ENCODE measurements at places on chromosomes 3 and 15.

- no peak for DNase-seq
Observed at GRCh38 chr3:52774901-52775864, 2.2 kb upstream of the ITIH1 start.

DNA sequence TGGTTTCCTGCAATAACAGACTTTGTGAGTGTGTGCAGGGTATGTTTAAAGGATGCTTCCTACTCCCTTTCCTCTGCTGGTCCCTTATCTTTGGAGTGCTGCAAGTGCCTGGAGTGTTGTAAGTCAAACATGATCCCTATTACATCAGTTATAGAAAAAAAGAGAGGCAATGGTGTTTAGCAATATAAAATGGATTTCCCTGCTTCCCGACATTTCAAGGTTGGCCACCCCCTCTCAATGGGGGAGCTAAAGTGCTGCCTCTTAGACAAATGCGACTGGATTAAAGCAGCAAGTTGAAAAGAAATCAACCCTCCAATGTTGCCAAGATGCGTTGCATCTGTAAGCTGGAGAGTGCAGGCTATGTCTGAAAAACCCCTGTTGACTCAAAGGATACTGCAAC is 203.1 kb upstream of the WNT5A start:
- DNase-seq: no peak

GRCh38 chr15:84969257-84969656 is 12.4 kb upstream of the PDE8A start:
- DNase-seq: no peak

DNA sequence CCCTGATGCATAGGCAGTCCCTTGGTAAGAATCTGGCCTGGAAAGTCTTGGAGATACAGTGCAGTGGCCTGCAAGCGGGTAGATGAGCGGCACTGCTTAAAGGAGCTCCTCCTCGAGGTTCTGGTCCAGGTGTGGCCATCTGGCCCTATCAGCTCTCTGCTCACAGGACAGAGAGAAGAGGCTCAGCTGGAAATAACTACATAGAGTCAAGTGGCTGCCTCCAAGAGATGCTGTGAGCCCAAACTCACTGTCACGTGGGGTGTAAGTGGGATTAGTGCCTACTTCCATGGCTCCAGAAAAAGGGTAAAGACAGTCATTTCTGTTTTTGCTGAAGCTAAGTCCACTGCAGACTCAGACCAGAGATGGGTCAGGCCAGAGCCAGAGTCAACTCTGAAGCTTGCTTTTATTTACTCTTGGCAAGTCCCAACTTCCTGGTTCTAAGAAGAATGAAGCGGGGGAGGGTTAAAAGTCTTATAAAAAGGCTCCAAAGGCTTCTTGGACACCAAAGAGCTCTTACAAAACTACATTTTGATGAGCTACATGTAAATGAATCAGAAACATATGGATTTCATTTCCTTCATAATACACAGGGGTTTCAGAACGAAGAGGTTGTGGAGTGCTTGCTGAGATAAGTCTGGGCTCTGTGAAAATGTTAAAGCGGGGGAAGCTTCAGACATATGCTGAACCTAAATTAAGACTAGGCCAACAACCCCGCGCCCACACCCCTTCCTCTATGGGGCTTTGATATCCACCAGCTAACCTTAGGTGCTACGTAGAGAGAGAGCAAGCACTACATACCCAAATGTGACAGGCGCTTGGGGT is 77.1 kb downstream of the PDZRN3 start:
- no peak for DNase-seq

Data from activated T-helper 1 cell treated with anti-CD3 and anti-CD28 coated beads, Interleukin-2, amount 50 U/mL, for 16 hours (primary cell).